Stimulated activated CD8-positive, alpha-beta memory T cell treated with anti-CD3 and anti-CD28 coated beads, Interleukin-2, amount 100 ng/mL, for 1 hour (primary cell): ENCODE measurements at places on chromosomes 3 and 15.

GRCh38 chr3:126990890-126991289 is 8.0 kb downstream of the PLXNA1 start:
- DNase-seq: no peak

DNA sequence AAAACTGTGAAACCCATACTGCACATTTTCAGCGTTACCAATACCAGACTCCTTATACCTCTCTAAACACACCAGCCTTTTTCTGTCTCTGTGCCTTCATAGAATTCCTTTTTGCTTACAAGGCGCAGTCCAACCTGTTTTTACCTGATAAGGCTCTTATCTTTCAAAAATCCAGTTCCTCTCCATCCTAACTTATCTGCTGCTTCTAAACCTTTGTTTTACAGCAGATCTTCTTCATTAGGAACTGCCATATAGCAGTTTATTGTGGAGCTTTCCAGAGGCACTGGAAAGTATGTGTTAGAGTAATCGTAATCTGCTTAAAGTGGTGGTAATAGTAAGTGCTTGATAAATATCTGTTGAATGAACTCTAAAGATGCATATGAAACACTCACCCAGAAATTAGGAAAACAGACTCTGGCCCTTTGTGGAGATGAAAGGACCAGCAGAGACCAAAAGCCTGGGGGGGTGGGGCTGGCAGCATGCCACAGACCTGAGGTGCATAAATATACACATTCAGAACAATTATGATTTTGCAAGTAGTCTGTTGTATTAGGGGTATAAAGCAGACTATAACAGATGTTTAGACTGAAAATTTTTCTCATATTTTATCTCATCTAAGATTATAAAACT is 29.3 kb downstream of the PPP2R3A start:
- no peak for DNase-seq

- no peak for DNase-seq
These were observed 28.5 kb downstream of the ARHGEF3 start for GRCh38 chr3:56772952-56773938.

GRCh38 chr3:178482981-178483380 is 53.3 kb upstream of the KCNMB2 start:
- no peak for DNase-seq

DNA sequence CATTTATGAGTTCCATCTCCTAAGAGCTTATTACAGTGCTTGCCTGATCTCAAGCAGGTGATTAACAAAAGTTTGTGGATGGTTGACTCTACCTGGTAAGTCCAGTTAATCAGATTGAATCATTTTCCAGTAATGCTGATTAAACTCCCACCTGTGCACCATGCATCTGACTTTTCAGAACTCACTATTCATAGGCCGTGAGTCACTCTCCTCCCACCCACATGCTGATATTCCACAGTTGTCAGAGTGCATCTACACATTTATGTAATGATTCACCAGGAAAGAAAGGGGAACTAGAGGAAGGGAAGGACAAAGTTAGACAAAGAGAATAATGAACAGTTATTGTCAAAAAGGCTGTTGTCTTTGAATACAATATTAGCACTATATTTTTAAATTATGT is 106.2 kb upstream of the UBE3A start:
- DNase-seq: no peak

DNA sequence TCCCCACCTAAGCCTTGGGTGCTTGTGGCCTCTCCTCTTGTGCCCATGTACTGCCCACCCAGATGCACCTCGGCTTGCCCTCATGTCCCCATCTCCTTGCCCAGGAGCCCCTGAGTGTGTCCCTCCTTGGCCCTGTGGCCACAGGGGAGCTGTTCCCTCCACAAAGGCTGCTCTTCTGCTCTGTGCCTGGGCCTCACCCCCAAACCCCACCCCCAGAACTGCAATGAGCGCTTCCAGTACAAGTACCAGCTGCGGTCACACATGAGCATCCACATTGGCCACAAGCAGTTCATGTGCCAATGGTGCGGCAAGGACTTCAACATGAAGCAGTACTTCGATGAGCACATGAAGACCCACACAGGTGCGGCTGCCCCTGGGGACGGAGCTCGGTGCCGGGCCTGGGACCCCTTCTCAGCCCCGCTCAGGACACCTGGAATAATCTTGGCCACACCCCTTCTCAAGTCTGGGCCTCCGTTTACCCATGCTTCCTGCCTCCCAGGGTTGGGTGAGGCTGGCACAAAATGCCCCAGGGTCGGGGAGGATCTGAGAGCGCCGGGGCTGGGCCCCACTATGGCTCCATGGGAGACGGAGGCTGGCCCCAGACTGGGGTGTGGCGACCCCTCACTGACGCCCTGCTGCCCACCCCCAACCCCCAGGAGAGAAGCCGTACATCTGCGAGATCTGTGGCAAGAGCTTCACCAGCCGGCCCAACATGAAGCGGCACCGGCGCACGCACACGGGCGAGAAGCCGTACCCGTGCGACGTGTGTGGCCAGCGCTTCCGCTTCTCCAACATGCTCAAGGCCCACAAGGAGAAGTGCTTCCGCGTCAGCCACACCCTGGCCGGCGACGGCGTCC is 10.3 kb downstream of the ZBTB47 start:
- DNase-seq: no peak

DNA sequence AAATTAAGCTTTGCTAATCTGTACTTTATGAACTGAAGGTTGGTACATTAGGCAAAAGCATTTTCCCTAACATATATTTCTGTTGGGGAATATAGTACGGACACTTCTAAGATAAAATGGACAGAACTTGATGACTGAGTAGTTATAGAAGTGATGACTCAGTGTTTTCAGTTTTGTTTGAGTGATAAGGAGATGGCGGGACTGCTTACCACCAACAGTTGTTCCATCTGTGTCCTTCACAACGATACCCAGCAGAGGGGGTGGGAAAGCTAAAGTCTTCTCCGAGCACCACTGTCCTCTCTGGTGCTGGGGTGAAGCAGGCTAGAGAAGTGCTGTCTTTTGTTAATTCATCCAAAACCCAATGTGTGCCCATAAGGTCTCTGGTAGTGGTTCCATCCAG is 195.8 kb downstream of the CD47 start:
- DNase-seq: no peak

GRCh38 chr3:170487031-170487430 is 68.4 kb downstream of the CLDN11 start:
- DNase-seq: no peak

DNA sequence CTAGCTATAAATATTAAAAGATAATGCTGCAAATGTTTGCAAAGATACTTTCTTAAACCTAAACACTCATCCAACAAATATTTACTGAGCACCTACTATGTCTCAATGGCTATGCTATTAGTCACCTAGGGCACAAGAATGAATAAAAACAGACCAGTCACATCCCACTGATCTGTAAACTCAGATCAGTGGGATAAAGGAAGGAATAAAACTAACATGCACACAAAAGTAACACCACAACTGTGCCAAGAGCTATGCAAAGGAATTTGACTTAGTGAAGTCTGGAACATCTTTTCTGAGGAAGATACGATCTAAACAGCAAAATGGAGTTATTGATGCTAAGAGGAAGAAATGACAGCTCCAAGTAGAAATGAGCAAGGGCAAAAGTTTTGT is 56.6 kb downstream of the CBLB start:
- no peak for DNase-seq

GRCh38 chr15:67828969-67829646 is 3.8 kb downstream of the SKOR1 start:
- DNase-seq: no peak

- DNase-seq: no peak
These were observed 164.5 kb upstream of the PROK2 start for GRCh38 chr3:71949442-71949841.

DNA sequence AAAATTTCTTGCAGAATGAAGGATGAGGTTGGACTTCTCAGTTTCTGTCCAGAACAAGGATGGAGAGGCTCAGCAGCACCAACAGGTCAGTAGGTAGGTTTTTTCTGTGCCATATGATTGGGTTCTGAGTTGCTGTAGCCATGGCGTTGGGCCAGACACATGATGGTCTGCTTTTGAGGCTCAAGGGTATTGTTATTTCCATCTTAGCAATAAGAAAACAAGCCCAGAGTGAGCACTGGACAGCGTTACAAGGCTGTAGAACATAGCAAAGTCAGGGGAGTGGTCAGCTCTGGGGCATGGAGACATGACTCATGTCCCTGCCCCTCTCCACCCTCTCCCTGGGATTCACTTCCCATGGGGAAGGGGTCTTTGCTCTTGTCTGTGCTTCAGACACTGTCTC is 137.6 kb upstream of the TOPAZ1 start:
- no peak for DNase-seq

DNA sequence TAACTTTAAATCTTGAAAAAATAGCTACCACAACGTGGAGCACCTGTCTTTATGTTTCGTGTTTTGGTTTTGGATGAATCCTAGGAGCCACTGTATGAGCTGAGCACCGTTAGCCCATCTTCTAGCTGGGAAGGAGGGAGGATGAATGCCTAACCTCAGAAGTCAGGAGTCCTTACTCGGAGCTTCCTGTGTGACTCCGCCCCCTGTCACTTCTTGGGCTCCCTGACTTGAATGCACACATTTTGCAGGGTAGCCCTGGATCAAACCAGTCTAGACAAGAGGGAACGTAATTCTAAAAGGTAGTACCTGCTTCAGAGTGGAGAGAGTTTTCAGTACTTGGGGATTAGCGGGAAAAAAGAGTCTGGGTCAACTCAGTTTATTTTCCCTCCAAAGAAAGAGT is 5.3 kb downstream of the GABRA5 start:
- no peak for DNase-seq

DNA sequence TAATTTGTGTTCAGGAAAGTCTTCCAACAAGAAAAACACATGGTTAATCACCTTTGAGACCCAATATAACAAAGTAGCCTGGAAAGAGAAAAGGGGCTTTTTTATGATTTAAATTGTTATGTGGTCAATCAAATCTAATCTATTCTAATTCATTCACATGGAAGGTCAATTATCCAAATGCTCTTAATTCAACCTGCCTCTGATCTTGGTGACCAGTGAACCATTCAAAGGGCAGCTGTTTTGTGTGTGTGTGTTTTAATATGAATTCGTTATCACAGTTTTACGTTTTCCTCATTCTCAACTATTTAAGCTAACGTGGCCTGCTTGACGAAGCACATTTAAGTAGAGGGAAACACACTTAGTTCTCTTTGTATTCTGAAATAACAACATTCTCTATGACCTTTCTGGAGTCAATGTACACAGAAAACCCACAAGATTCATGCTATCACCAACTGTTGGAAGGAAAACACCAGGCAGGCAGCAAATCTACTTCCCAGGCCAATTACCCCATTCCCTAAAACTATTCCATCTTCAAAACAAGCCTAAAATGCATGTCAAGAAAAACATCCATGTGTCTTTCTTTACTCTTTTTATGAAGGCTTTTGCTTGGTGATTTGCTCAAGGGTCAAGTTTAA is 195.4 kb downstream of the SUCLG2 start:
- no peak for DNase-seq

GRCh38 chr15:99239545-99240198 is 9.7 kb downstream of the TTC23 start:
- DNase-seq: no peak

- no peak for DNase-seq
These were observed 285.2 kb upstream of the TLE3 start for GRCh38 chr15:70382762-70383458.

DNA sequence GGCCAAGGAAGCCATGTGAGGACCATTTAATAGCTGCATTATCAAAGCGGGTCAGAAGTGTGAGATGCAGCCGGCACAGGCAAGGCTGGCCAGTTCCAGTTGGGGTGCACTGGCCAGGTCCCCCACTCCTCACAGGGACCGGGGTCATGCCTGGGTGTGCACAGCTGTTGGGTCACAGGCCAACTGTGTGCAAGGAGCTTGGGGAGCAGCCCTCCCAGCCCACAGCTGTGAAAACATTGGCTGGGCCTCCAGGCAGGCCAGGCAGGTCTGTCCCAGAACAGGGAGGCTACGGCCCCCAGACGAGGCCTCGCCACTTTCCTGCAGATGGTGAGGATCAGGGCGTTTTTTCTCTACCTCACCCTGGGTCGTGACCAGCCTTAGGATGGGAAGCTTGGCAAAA is 521.0 kb downstream of the NTRK3 start:
- DNase-seq: no peak

DNA sequence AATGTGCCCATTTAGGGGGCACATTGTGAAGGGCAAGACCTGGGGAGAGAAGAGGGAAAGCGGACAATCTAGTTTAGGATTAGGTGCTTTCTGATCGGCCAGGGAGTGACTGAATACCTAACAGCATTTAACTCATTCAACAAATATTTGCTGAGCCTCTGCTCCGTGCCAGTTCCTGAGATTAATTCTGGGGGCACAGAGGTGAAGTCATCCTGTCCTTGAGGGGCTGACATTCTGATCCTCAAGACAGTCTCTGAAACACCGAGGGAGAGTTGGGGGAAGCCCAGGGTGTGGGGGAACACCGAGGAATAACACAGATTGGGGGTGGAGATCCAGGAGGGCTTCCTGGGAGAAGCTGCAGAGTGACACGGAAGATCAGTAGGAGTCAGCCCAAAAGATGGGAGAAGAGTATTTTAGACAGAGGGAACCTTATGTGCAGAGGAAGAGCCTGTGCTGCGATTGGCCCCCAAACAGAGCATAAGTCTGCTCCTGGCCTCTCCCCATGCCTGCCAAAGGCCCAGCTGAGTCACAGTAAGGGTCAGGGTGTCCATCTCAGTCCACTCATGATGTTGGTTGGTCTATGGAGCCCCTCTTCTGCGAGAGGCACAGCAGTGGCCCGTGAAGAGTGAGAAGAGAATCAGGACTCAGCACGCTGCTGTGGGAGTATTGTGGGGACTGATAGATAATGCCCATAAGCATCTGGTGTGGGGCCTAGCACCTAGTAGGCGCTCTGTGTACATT is 60.2 kb downstream of the AMOTL2 start:
- DNase-seq: no peak

- no peak for DNase-seq
These were observed 1389.8 kb upstream of the ALCAM start for GRCh38 chr3:103976931-103977339.

GRCh38 chr3:79154865-79155264 is 612.9 kb downstream of the ROBO1 start:
- no peak for DNase-seq

DNA sequence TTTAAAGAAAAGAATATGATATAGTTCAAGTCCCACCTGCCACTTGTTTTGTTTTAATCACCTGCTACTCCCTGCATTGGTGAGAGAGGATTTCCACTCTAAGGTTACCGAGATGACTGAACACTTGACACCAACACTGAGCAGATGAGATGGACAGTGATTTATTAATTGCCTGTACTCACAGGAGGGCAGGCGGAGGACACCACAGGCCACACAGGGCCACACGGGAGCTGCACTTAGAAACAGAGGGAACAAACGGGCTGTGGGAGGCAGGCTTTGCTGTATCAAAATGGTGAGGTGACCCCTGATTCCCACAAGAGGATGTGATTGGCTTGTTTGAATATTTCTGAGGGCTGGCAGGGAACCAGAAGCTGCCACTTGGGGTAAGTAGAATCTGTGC is 10.8 kb downstream of the MINAR1 start:
- no peak for DNase-seq

DNA sequence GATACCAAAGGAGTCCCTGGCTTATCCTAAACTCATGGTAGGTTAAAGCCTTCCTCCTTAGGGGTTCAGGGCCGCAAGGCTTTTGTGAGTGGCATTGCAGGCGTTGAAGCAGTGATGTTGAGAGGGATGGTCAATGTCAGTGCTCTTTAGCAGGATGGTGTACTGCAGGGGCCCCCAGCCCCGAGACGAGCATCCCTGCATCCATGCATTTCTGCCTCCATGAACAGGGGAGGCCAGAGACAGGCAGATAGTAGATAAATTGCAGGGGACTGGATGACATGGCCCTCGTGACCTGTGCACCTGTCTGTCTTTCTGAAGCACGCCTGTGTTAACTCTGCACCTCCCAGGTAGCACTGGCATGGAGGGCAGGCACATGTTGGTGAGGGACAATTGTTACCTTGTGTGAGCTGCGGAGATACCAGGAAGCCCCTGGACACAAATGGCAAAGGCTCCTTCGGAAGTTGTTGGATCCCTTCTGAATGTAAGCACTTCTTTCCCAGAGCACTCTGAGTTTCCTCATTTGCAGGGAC is 133.5 kb downstream of the SNRPN start:
- no peak for DNase-seq
